Psoas muscle (tissue), 8 donors: ENCODE measurements at places on chromosomes 6 and 20.
A peak's percentile ranks its signal among the peaks of the same experiment; 100 is the strongest.

GRCh38 chr6:158471339-158471738 lies 88.6 kb upstream of the TMEM181 start:
- no peak for DNase-seq
- H3K27ac ChIP-seq, result no peak overlapping the region
- no peaks in the 10 kb centered on the region for H3K4me1 ChIP-seq
- no peaks in the 10 kb centered on the region for H3K27me3 ChIP-seq
- H3K36me3 ChIP-seq, result no peaks in the 10 kb centered on the region

- no peaks in the 10 kb centered on the region for H3K27me3 ChIP-seq
- H3K4me1 ChIP-seq, result no peaks in the 10 kb centered on the region
- DNase-seq, result no peak
- H3K4me3 ChIP-seq, result no peak overlapping the region
Measured at GRCh38 chr20:53750827-53751619, 157.4 kb upstream of the ZNF217 start.

DNA sequence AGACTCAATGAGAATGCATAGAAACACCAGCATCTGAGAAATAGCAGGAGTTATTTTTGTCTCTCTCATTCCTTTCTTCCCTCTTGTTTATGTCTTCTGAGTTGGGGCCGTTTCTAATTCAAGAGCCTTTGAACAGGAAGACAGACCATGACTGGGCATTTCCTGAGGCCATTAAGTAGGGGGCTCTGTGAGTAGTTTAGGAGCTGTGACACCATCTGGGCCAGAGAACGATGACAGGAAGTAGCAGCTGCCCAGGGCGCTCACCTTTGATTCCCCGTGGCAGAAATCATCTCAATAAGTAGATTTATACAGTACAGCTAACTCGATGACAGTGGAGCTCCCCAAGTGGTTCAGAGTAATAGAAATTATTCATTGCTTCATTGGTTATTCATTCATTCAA lies 298.4 kb upstream of the PLN start:
- H3K27me3 ChIP-seq, result no peaks in the 10 kb centered on the region
- DNase-seq, result no peak
- no peaks in the 10 kb centered on the region for H3K36me3 ChIP-seq
- H3K27ac ChIP-seq, result no peak overlapping the region

DNA sequence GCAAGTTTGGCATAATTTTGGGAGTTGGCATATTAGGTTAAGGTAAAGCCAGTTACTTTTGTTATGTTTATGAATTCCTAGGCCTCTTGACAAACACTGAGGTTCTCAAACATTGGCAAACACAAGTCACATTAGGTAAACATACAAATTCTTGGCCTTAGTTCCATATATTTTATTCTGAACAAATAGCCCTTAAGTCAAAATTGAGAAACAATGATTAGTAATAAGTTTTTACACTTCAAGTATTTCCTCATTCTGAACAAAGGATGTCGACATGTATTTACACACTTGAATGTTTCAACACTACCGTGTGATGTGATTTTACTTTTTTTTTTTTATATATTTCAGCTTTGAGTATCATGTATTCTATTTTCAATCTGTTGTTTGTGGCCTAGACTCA lies 3.8 kb upstream of the ECHDC1 start:
- H3K27ac ChIP-seq, result no peak overlapping the region
- H3K4me1 ChIP-seq, result peaks cover 4% of the 10 kb centered on the region
- no peak overlapping the region for H3K4me3 ChIP-seq
- no peak for DNase-seq
- no peaks in the 10 kb centered on the region for H3K36me3 ChIP-seq

DNA sequence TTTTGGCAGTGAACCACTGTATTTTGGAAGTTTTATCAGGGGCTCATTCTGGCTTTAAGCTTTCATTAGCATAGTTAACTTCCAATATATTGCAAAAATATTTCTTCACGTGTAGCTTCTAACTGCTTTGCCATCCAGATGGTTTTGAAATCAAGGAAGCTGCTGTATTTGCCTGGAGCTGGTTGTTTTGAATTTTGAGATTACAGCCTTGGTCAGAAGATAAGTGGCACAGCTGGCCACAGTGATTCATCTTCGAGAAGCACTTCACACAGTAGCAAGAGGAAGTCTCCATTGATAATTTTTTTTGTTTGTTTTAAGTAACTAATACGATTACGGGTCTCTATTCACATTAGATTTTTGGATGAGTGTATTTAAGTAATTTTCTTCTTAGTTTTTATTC lies 3.8 kb downstream of the APCDD1L start:
- no peaks in the 10 kb centered on the region for H3K36me3 ChIP-seq
- H3K4me1 ChIP-seq, result no peaks in the 10 kb centered on the region
- H3K27me3 ChIP-seq, result peaks cover 14% of the 10 kb centered on the region
- no peak for DNase-seq
- H3K4me3 ChIP-seq, result no peak overlapping the region

- no peak for DNase-seq
- peaks cover 2% of the 10 kb centered on the region for H3K27me3 ChIP-seq
- no peaks in the 10 kb centered on the region for H3K4me1 ChIP-seq
- no peaks in the 10 kb centered on the region for H3K36me3 ChIP-seq
Measured at GRCh38 chr20:7038029-7038428, 270.5 kb downstream of the BMP2 start.

GRCh38 chr6:431504-431903 lies 40.0 kb downstream of the IRF4 start:
- H3K4me1 ChIP-seq, result no peaks in the 10 kb centered on the region
- no peak overlapping the region for H3K27ac ChIP-seq
- H3K36me3 ChIP-seq, result no peaks in the 10 kb centered on the region
- no peak for DNase-seq
- no peaks in the 10 kb centered on the region for H3K27me3 ChIP-seq

DNA sequence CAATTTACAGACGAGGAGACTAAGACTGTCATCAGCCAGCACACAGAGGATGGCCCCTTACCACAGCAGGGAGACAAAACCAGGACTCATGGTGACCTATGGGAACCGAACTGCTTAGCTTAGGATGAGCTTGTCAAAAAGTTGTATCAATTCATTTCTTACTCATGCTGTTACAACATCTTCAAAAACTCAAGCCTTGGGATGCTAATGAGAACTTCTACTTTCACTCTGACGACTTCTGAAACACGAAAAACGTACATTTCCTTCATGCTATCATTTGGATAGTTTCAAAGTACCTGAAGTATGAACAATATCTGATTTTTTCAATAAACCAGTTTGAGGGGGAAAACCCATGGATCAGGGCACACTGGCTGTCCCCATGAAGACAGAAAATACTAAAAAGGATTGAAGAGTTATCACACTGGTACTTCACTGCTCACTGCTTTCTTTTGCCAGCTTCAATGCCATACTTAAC lies 31.9 kb downstream of the HIVEP2 start:
- H3K27ac ChIP-seq, result no peak overlapping the region
- H3K36me3 ChIP-seq, result no peaks in the 10 kb centered on the region
- DNase-seq, result no peak

DNA sequence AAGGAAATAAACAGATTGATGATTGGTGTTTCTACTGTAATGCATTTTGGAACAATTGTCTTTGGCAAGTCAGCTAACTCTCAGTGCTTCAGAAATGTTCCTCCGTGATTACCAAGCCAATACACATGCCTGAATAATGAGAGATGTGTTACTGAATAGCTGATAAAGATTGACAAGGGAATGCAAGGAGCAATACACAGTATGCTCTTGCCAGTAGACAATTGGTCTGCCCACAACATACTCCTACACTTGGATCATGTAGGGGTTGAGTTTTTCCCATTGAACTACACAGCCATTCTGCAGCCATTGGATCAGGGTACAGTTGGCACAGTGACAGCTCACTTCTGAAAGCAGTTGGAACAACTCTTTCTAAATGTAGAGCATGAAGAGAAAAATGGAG lies 5.6 kb upstream of the GJB7 start:
- no peaks in the 10 kb centered on the region for H3K36me3 ChIP-seq
- H3K4me3 ChIP-seq, result no peak overlapping the region
- no peaks in the 10 kb centered on the region for H3K27me3 ChIP-seq
- H3K4me1 ChIP-seq, result no peaks in the 10 kb centered on the region
- no peak overlapping the region for H3K27ac ChIP-seq

DNA sequence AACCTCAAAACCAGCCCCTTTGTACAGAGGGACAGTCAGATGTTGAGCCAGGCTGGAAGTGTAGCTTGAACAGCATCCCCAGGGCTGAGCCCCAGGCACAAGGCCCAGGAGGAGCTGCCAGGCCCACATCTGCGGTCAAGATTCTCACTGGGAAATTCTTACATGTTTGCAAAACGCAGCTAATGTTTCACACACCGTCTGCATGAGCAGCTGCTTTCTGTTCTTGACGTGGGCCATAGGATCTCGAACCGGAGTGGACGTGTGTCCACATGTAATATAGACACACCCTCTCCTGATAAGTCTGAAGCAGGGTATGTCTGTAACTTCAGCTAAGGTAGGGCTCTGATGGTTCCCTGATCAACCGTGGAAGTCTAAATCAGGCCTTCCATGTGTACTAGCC lies 41.3 kb upstream of the TRAF3IP2 start:
- peak; percentile 77 for DNase-seq
- H3K27ac ChIP-seq, result peak overlapping the region; percentile 78
- no peak overlapping the region for H3K4me3 ChIP-seq
- no peaks in the 10 kb centered on the region for H3K36me3 ChIP-seq

GRCh38 chr6:90523779-90524310 lies 63.0 kb downstream of the MAP3K7 start:
- H3K4me1 ChIP-seq, result no peaks in the 10 kb centered on the region
- no peak overlapping the region for H3K27ac ChIP-seq
- no peak for DNase-seq
- peaks cover 53% of the 10 kb centered on the region for H3K36me3 ChIP-seq
- no peak overlapping the region for H3K4me3 ChIP-seq
- H3K27me3 ChIP-seq, result no peaks in the 10 kb centered on the region

DNA sequence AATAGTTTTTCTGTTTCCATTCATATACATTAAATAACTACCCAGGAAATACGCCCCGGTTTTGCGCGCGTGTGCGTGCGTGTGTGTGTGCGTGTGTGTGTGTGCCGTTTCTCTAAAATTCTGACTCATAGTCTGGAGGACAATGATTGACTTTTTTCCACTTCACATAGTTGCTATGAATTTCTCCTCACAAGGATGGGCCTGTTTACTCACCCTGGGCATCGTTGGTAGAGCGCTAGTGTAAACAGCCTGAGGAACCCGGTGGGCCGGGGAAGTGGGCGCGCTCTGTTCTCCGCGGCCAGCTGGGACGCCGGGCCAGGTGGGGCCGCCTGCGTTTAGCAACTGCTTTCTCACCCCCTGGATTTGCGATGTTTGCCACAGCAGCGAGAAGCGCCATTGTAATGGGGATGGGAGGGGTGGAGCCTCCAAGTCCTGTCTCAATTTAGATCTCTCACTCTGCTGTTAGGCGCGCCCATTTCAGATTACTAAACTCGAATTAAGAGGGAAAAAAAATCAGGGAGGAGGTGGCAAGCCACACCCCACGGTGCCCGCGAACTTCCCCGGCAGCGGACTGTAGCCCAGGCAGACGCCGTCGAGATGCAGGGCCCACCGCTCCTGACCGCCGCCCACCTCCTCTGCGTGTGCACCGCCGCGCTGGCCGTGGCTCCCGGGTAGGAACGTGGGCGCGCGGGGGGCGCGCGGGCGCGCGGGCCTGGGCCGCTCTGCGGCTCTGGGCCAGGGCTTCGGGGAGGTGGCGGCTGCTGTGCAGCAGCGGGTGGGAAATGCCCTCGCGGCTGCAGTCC lies at the start of gene CD109:
Gene CD109 (plus strand): TSS at position 585 of the 803 bp plus-strand sequence. CDS start 13 bp downstream, at position 598.
- H3K4me1 ChIP-seq, result no peaks in the 10 kb centered on the region
- H3K36me3 ChIP-seq, result no peaks in the 10 kb centered on the region
- peak within 1 kb of the TSS; percentile 74 for H3K4me3 ChIP-seq
- H3K27me3 ChIP-seq, result no peaks in the 10 kb centered on the region
